Stimulated activated CD4-positive, alpha-beta T cell treated with anti-CD3 and anti-CD28 coated beads, Interleukin-4, amount 100 ng/mL, for 48 hours (primary cell): ENCODE measurements at places on chromosomes 5 and 9.

DNA sequence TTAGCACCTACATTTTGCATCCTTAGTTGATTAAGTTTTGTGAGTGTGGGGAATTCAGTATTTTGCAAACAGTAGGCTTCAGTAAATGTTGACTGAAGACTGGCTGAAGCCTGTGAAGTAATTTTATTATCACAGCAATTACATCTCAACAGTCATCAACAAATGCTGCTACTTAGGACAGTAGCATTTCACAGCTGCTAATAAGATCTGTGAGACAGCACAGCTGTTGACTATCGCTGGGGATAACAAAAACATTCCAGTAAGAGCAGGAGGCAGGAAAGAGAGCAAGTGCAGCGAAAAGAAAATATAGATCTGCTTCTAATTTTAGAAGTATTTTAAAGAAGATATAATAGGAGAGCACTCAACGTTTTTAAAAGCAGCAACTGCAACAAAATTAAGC is 117.3 kb upstream of the FGF10 start:
- no peak for DNase-seq

DNA sequence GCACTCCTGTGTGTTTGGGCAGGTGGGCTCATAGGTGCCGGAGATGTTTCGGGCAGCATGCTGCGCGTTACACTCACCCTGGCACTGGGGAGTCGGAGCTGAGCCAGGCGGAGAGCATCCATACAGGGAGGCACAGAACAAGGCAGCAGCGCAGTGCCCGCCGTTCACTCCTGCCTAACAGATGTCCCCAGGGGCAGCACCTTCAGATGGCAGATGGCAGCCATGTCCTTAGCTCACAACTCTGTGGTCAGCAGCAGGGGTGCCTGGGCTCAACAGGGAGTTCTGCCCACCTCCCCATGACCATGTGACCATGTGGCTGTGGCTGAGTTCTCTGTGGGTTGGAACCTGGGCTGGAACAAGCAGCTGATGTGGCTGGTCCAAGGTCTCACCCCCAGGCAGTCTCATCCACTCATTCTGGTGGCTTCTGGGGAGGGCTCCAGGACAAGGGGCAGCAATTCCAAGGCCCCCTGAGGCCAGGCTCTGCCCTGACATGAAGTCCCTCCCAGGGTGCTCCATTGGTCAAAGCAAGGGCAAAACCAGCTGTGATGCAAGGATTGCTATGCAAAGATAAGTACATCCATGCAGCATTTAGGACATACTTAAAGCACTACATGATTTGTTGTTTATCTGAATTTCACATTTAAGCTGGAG is 64.2 kb downstream of the MRPL36 start:
- no peak for DNase-seq

- peak; percentile 17 for DNase-seq
These were observed 28.9 kb downstream of the FAM151B start for GRCh38 chr5:80516826-80517225.

- DNase-seq, result no peak
These were observed 347.8 kb downstream of the TRIM32 start for GRCh38 chr9:117034866-117035265.

DNA sequence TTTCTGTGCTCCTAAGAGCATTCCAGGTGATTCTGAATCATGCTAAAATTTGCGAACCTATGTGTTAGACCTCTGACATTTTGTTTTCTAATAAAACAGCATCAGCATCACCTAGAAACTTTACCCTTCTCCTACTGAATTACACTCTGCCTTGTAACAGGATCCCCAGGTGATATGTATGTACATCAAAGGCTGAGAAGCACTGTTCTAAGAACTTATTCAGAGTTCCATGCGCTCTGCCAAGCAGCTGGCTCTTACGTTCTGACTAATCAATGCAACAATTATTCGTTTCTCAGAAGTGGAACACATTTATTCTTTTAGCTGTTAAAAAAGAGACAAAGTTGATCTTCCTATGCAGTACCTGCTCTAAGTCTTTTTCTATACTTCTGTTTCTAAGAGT is 228.6 kb downstream of the SLF1 start:
- no peak for DNase-seq

- no peak for DNase-seq
These were observed 558 bp downstream of the GRPEL2 start for GRCh38 chr5:149345892-149346222.

DNA sequence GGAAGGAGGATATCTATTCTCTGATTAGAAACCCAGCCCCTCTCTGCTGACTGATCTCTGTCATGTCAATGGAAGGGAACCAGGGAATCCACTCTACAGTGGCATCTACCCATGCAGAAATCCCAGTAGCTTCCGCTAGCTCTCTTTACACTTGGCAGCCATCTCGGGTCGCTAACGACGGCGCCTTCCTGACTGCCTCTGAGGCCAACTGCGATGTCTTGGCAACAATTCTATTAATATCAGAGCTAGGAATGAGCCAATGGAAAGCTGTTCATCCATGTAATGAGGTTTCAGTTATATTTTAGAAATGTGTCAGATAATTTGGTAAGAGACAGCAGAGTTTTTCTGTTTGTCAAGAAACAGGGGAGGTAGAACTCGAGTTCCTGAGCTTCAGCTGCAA is 67.6 kb upstream of the ATP10B start:
- DNase-seq, result no peak

GRCh38 chr5:156584871-156585270 is 257.9 kb downstream of the SGCD start:
- DNase-seq, result no peak

GRCh38 chr9:38032266-38033110 is 36.5 kb downstream of the SHB start:
- no peak for DNase-seq

DNA sequence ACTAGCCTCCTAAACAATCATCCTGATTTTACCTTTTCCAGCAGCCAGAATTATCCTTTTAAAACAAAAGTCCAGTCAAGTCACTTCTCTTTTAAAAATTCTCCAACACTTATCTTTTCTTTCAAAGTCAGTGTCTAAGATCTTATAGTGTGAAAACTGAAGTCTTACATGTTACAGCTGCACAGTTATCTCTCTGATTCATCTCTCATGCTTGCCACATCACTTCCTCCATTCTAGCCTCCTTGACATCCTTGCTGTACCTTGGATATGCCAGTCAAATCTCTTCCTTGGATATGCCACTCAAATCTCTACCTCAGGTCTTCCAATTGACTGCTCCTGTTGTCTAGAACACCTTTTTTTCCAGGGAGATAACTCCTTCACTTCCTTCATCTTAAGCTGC is 361.7 kb upstream of the FTMT start:
- no peak for DNase-seq

GRCh38 chr9:38246833-38247232 is 145.7 kb upstream of the ALDH1B1 start:
- DNase-seq, result no peak
